ENCODE measurements at places on chromosomes 4 and X. TPM values are rescaled to one million over a fixed set of nuclear protein-coding genes. Genes with fewer than 3 reads are reported as not detected.
A peak's percentile ranks its signal among the peaks of the same experiment; 100 is the strongest.

REELD1 gene
- not detected for total RNA-seq

DNA sequence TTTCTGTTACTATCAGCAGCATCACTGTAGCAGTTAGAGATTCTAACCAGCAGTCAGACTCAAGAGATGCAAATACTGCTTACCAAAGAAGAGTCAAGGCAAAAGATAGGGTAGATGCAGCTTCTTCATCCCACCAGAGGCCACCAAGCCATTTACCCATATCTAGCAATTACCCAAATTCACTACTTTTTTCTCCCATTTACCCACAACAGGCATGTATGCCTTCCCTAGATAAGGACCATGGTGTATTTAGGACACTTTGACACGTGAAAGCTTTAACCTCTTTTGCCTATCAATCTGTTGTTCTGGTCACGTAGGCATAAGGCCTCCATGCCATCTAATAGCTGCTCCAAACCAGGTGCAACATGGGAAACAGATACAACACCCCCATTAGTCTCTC, 5.6 kb downstream of the LARP7 start:
- H3K27ac ChIP-seq = no peak overlapping the region
- no peaks in the 10 kb centered on the region for H3K4me1 ChIP-seq
- no peak for DNase-seq
- no peak overlapping the region for H3K4me3 ChIP-seq
- H3K36me3 ChIP-seq = peaks cover 12% of the 10 kb centered on the region

SPATA4 gene
- total RNA-seq = 0.41 TPM

- H3K27me3 ChIP-seq = no peaks in the 10 kb centered on the region
- H3K4me3 ChIP-seq = peak overlapping the region; percentile 85
- H3K27ac ChIP-seq = peak overlapping the region; percentile 93
- peak; percentile 96 for DNase-seq
- H3K36me3 ChIP-seq = no peaks in the 10 kb centered on the region
Measured at GRCh38 chr4:122798101-122798500, 28.5 kb upstream of the FGF2 start.

GRCh38 chrX:131288188-131288587, 918 bp downstream of the IGSF1 start:
- H3K27me3 ChIP-seq = no peaks in the 10 kb centered on the region
- H3K4me1 ChIP-seq = no peaks in the 10 kb centered on the region
- no peak overlapping the region for H3K4me3 ChIP-seq
- no peak for DNase-seq
- no peaks in the 10 kb centered on the region for H3K36me3 ChIP-seq
- H3K27ac ChIP-seq = no peak overlapping the region

- H3K4me3 ChIP-seq = no peak overlapping the region
- H3K36me3 ChIP-seq = no peaks in the 10 kb centered on the region
- H3K27ac ChIP-seq = no peak overlapping the region
- H3K27me3 ChIP-seq = peaks cover 7% of the 10 kb centered on the region
- H3K4me1 ChIP-seq = peaks cover 8% of the 10 kb centered on the region
Measured at GRCh38 chr4:146124023-146124680, 51.4 kb upstream of the LSM6 start.

KLF8 gene
- 0.11 TPM for total RNA-seq

GRCh38 chrX:49171752-49172279, at the start of gene PLP2:
PLP2 (plus strand) TSS chrX:49171898; CDS start chrX:49172001, 103 bp downstream.
- H3K27me3 ChIP-seq = peaks cover 4% of the 10 kb centered on the region
- peak within 1 kb of the TSS; percentile 78 for H3K27ac ChIP-seq
- peaks cover 16% of the 10 kb centered on the region for H3K4me1 ChIP-seq
- peaks cover 11% of the 10 kb centered on the region for H3K36me3 ChIP-seq

PRRG3 gene
- total RNA-seq = not detected

DNA sequence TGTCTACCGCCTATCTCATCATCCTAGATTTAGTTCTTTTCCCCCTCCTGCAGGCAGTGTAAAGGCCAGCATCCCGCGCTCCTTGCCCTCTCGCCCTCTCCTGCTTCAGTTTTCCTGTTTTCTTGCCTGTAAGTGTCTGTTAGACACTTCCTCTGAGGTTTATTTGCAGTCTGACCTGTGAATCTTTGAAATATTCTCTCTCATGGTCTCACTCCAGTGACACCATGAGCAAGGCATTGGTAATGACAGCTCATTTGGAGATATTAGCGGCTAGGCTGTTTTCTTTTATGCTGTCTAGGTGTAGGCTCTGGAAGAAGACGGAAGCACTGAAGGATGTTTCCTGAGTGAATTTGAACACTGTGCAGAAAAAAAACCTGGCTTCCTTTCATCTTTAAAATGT, 179.6 kb downstream of the KDR start:
- H3K27ac ChIP-seq = no peak overlapping the region
- H3K36me3 ChIP-seq = no peaks in the 10 kb centered on the region
- DNase-seq = no peak
- H3K27me3 ChIP-seq = peaks cover 2% of the 10 kb centered on the region
- no peaks in the 10 kb centered on the region for H3K4me1 ChIP-seq

- H3K4me1 ChIP-seq = peaks cover 20% of the 10 kb centered on the region
- peaks cover 16% of the 10 kb centered on the region for H3K27me3 ChIP-seq
- H3K36me3 ChIP-seq = no peaks in the 10 kb centered on the region
- H3K4me3 ChIP-seq = peak overlapping the region; percentile 64
- H3K27ac ChIP-seq = no peak overlapping the region
- DNase-seq = no peak
Measured at GRCh38 chr4:88320224-88320779, 35.9 kb upstream of the PPM1K start.

DNA sequence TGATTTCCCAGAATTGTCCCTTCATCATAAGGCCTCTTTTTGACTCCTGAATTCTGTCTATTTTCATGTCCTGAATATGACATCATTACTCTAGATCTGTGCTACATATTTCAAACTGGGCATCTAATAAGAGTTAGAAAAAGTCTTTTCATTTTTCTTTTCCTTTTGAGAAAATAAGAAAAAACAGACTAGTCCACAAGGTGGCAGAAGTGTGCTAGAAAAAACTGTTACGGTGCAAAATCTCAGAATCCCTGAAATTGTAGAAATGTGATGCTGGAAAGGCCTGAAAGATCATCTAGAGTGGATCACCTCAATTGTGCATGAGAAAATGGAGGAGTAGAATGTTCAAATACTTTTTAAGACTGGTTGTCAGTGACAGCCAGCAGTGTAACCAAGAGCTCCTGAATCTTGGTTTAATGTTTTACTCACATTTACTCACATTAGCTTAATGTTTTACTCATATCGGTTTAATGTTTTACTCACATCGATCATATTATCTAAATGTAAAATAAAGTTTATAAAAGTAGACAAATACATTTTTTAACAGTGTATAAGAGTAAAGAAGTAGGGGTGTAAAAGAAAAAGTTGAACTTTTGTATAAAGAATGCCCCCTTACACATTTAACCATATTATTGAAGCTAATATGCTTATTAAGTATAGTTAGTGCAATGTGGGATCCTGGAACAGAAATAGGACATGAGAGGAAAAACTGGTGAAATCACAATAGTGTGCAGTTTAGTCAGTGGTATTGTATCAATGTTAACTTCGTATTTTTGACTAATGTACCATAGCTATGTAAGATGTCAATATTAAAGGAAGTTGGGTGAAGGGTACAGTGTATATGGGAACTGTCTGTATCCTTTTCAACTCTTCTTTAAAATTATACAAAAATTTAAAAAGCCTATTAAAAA, 15.2 kb downstream of the ASB11 start:
- no peaks in the 10 kb centered on the region for H3K36me3 ChIP-seq
- no peaks in the 10 kb centered on the region for H3K27me3 ChIP-seq
- DNase-seq = peak; percentile 2
- no peaks in the 10 kb centered on the region for H3K4me1 ChIP-seq

DNA sequence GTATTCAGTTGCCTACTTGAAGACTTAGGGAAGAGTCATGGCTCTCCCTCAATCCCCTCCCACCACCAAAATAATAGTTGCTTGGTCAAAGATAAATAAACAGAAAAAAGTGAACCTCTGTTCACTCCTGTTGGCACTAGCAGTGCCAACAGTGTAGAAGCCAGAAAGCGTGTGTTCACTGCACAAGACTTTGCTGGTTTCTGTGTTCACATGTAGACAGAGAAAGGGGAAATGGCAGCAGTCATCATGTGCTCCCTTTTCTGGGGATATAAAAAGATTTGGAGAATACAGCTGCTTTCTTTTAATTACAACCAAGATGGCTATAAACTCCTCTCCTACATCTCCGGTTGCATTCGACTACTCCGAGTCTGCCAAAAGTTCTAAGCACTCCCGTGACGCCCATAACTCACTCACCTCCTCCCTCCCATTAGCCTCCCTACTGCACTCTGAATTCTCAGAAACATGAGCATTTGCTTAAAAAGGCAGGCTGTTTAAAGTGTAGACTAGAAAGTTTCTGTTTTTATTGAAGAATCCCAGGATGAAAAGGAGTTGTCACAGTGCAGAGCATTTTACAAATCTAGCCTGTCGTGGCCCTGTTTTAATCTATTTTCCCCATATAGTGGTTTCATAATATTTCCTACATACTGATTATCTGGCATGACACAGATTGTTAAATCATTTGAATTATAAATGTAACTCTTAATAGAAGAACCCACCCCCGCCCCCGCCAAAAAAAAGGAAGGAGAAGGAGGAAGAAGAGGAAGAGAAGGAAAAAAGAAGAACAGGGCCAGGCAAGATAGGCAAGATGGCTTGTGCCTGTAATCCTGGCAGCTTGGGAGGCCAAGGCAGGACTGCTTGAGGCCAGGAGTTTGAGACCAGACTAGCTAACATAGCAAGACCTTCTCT, 16.7 kb downstream of the LGI2 start:
- H3K27ac ChIP-seq = no peak overlapping the region
- H3K4me3 ChIP-seq = no peak overlapping the region
- no peak for DNase-seq
- H3K27me3 ChIP-seq = peaks cover 37% of the 10 kb centered on the region
- no peaks in the 10 kb centered on the region for H3K4me1 ChIP-seq
- no peaks in the 10 kb centered on the region for H3K36me3 ChIP-seq

DNA sequence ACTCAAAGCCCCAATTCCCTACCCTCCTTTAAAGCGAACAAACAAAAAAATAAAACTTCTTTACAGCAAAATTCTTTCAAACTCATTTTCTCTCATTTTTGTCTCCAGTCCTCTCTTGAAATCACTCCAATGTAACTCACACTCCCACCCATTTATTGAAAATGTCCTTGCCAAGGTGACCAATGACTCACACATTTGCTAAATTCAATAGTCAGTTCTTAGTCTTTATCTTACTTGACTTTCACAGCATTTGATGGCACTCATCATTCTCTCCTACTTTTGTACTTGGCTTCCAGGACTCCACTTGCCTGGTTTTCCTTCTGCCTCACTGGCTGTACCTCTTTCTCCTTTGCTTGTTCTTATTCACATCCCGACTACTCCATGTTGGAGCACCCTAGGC, 19.9 kb downstream of the CC2D2A start:
- peak overlapping the region; percentile 1 for H3K27ac ChIP-seq
- peaks cover 36% of the 10 kb centered on the region for H3K4me1 ChIP-seq
- DNase-seq = no peak
- peaks cover 67% of the 10 kb centered on the region for H3K36me3 ChIP-seq

DNA sequence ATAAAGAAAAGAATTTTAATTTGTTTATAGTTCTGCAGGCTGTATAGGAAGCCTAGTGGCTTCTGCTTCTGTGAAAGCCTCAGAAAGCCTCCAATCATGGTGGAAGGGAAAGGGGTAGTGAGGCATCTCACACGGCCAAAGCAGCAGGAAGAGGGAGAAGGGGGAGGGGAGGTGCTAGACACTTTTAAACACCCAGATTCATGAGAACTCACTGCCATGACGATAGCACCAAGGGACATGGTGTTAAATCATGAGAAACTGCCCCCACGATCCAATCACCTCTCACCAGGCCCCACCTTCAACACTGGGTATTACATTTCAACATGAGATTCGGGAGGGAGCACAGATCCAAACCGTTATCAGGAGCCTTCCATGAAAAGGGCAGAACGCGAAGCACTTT, 18.1 kb downstream of the SMIM31 start:
- no peak overlapping the region for H3K4me3 ChIP-seq
- no peak for DNase-seq
- H3K27ac ChIP-seq = no peak overlapping the region
- no peaks in the 10 kb centered on the region for H3K36me3 ChIP-seq

- DNase-seq = peak; percentile 72
- H3K4me3 ChIP-seq = no peak overlapping the region
- no peaks in the 10 kb centered on the region for H3K27me3 ChIP-seq
- H3K36me3 ChIP-seq = peaks cover 10% of the 10 kb centered on the region
- H3K4me1 ChIP-seq = peaks cover 18% of the 10 kb centered on the region
- no peak overlapping the region for H3K27ac ChIP-seq
Measured at GRCh38 chr4:103091601-103092223, 7.9 kb downstream of the BDH2 start.

SLC26A1 gene
- total RNA-seq = 0.16 TPM

GRCh38 chr4:1792832-1793495, at the start of gene FGFR3:
FGFR3 (plus strand) TSS chr4:1793293; CDS start chr4:1793935, 642 bp downstream.
- no peaks in the 10 kb centered on the region for H3K36me3 ChIP-seq
- no peak within 1 kb of the TSS for H3K4me3 ChIP-seq
- H3K4me1 ChIP-seq = no peaks in the 10 kb centered on the region
- H3K27ac ChIP-seq = no peak within 1 kb of the TSS
- DNase-seq = no peak
- peaks cover 14% of the 10 kb centered on the region for H3K27me3 ChIP-seq

- DNase-seq = peak; percentile 29
- no peaks in the 10 kb centered on the region for H3K27me3 ChIP-seq
- no peak overlapping the region for H3K27ac ChIP-seq
- H3K4me1 ChIP-seq = no peaks in the 10 kb centered on the region
Measured at GRCh38 chrX:34300871-34301270, 168.8 kb upstream of the FAM47A start.

GRCh38 chr4:94905511-94905910, 147.8 kb downstream of the BMPR1B start:
- H3K4me1 ChIP-seq = no peaks in the 10 kb centered on the region
- H3K27me3 ChIP-seq = peaks cover 2% of the 10 kb centered on the region
- no peak for DNase-seq
- H3K4me3 ChIP-seq = no peak overlapping the region
- H3K27ac ChIP-seq = no peak overlapping the region

DNA sequence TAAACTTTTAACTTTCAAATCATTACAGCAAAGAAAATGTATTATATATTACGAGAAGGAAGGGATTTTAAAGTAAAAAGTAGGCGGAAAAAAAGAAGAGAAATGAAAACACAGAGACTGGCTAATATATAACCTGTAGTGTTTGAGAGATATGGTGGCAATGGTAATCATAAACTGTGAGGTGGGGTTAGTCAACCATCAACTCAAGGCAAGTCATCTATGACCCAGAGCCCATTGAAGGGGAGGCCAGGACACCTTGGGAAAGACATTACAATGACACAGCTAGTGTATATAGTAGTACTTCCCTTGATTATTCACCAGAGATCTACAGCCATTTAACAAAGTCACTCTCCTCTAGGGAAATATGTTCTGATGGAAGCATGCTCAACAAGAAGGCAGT, 423.9 kb upstream of the PITX2 start:
- H3K4me1 ChIP-seq = peaks cover 12% of the 10 kb centered on the region
- H3K4me3 ChIP-seq = no peak overlapping the region
- H3K27ac ChIP-seq = no peak overlapping the region
- no peaks in the 10 kb centered on the region for H3K27me3 ChIP-seq

GRCh38 chr4:67933755-67934154, 29.5 kb downstream of the TMPRSS11A start:
- H3K36me3 ChIP-seq = no peaks in the 10 kb centered on the region
- DNase-seq = no peak
- H3K27me3 ChIP-seq = peaks cover 5% of the 10 kb centered on the region
- no peak overlapping the region for H3K27ac ChIP-seq
- H3K4me1 ChIP-seq = peaks cover 11% of the 10 kb centered on the region
